ENCODE measurements at places on chromosomes 1 and 21.

DNA sequence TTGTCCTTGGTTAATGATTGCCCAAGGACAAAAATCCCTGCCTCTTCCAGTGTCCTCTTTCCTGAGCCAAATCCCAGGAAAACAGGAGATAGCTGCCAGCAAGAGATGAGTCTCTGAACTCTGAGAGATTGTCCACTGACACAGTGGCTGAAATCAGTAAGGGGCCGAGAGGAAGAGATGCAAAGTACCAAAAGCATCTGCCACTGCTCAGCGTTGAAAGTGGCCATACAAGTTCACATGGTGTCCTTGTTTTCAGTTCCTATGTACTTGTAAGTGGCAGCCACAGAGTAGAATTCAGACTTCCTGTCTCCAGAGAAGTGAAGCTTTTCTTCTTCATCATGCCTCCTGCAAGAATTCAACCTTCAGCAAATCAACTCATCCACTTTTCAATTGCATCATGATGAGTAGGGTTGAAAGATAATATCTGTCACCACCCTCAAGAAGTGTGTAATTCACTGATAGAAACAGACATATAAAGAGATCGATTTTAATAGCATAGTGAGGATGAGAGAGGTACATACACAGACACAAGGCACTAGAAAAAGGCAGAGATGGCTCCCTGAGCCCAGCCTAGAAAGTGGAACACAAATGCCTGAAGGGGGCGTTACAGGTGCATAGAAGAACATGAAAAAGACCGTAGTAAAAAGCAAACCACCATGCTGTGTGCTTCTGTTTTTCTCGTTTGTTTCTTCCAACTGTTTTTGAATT, 185.8 kb downstream of the MRPL39 start:
- DNase-seq, result peak; percentile 65

DNA sequence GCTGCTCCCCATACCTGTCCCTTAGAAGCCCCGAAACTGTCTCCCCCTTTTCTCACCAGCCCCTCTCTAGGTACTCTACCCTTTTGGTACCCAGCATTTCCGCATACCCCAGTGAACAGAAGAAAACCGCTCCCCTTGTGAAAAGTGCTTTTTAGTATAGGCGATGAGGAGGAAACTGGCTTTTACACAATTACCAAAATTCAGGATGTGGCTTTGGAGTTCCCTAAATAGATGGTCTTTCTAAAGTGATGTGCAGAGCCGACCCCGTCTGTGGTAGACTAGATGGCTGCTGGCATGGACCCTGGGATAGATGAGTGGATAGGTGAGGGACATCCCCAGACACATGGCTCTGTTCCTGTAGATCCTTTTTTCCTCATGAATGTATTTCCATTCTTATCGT, 2.6 kb upstream of the PER3 start:
- DNase-seq, result no peak

- no peak for DNase-seq
These were observed 127.8 kb downstream of the NRDC start for GRCh38 chr1:51750729-51751128.

- no peak for DNase-seq
These were observed 87.5 kb downstream of the CD247 start for GRCh38 chr1:167430849-167431242.
